ENCODE measurements at places on chromosomes 2 and 18. TPM values are rescaled to one million over a fixed set of nuclear protein-coding genes. Genes with fewer than 3 reads are reported as not detected.

DNA sequence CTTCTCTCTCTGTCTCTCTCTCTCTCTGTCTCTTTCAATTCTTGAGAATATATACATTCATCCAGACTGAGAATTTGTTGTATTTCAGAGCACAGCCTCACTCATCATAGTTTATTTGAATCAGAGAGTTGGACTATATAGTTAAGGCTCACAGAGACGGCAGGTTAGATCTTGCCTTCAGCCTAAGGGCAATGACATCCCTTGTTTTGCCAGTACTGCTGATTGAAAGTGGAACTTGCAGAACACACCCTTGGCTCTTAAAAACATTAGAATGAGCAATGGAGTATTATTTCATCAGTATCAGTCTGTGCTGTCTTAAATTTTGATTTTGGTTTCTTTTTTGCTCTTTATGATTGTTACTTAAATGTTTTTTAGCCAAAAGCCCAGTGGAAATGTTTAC lies 62.0 kb upstream of the DSG1 start:
- DNase-seq, result no peak

Gene M1AP
- not detected for total RNA-seq

DNA sequence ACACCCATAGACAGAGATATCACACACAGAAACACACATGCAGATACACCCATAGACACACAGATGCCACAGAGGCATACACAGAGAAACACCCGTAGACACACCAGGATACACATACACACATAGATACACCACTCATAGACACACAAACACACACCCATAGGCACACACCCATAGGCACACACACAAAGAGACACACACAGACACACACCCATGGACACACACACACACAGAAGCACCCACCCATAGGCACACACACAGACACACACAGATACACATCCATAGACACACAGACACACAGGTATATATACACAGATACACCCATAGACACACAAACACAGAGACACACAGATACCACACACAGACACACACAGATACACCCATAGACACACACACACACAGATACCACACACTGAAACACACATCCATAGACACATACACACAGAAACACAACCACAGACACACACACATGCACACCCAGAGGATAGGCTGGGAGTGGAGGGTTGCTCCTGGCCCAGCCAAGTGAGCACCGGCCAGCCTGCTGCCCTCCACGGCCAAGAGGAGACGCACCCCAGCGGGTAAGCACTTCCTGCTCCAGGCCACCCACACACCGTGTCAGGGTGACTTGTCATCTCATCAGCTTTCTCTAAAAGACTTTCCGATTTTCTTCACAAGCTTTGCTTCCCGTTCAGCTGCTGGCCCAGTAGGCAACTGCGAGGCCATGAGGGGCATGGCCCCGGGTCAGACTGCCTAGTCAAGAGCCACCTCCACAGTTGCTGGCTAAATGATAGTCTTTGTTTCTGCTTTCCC lies 14.1 kb upstream of the CNNM3 start:
- no peak for DNase-seq

GRCh38 chr2:97011977-97012569 lies 25.7 kb upstream of the FAM178B start:
- peak; percentile 70 for DNase-seq

Gene DNAH7
- 0.36 TPM for total RNA-seq

Gene GPBAR1
- not detected for total RNA-seq

Gene FBXO15
- total RNA-seq, result 0.90 TPM

Gene DSG4
- total RNA-seq, result not detected

DNA sequence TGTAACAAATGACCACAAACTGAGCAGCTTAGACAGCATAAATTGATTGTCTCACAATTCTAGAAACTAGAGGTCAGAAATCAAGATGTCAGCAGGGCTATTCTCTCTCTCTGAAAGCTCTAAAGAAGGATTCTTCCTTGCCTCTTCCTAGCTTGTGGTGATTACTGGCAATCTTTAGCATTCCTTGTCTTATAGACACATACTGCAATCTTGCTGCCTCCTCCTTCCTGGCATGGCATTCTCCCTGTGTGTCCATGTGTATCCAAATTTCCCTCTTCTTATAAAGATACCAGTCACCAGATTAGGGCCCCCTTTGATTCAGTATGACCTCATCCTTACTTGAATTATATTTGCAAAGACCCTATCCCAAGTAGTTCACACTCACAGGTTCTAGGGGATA lies 2.3 kb downstream of the ASB3 start:
- DNase-seq, result peak; percentile 40

Gene IL1RL1
- total RNA-seq, result under 0.01 TPM

DNA sequence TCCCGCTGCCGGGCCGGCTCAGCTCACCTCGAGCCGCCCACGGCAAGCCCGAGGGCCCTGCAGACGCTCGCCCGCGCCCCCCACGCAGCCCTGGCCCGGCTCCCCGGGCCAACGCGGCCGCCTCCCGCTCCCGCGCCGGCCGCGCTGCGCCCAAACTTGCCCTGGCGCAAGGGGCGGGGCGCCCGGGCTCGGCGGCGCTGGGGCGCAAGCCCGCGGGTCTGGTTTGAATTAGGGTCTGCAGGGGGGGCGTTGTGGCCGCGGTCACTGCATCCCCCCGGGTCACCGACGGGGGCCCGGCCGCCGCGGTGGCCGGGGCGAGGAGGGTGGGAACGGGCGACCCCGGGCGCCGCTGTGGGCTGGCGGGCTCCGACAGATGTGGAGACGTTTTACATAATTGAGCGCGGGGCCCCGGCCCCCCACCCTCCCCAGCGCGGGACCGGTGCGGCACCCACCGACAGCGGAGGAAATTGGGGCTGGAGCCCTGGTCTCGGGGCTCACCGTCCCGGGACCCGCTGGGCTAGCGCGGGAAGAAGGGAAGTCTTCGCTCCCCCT lies 690 bp downstream of the SDC1 start:
- no peak for DNase-seq

- peak; percentile 16 for DNase-seq
These were observed 273.1 kb downstream of the NAPG start for GRCh38 chr18:10798727-10799550.

DNA sequence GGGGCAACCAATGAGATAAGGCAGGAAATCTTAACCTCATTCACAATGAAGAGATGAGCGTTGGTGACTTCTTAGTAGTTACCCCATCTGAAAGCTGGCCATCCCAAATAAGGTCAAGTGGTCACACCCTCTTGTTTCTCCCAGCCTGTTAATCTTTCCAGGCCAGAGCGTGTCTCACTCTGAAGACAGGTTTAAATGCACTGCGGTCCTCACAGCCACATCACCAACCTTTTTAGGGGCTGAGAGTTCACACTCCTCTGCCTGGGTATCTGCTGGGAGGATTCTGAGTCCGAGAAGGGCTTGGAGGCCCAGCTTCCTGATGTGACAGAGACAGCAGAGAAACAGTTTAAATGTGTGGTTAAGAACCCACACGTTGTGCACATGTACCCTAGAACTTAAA lies 13.3 kb upstream of the CNGA3 start:
- no peak for DNase-seq

GRCh38 chr2:118239284-118239683 lies 151.0 kb downstream of the INSIG2 start:
- no peak for DNase-seq

GRCh38 chr2:71530641-71531332 lies 77.4 kb downstream of the DYSF start:
- DNase-seq, result peak; percentile 28

Gene SERPINB10
- total RNA-seq, result not detected

- DNase-seq, result no peak
These were observed 4.5 kb downstream of the INPP5D start for GRCh38 chr2:233064530-233065199.

DNA sequence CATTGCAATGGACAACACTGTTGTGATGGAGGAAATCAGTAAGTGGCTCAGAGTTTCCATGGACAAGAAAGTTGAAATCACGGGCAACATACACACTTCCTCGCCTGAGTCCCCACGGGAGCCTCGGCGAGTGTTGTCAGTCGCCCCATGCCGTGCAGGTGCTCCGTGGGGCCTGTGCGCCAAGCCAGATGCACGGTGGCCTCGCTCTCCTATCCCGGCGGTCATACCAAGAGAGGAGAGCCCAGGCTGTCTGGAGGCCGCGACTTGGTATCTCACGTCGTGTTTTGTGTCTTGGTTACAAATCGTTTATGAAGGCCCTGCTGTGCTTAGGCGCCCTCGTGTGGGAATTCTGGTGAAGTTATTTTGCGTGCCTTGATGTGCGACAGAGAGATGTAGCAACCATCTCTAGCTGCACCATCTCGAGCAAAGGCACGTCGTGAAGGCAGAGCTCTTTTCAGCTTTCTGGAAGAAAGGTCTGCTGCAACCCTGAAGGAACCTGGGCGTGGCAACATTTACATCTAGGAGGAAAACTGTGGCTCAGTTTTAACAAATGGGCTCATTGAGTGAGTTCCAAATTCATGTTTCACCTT lies 21.8 kb downstream of the ATG4B start:
- peak; percentile 73 for DNase-seq

GRCh38 chr2:230823264-230823964 lies 41.3 kb upstream of the ITM2C start:
- DNase-seq, result no peak

Gene POTEJ
- not detected for total RNA-seq

DNA sequence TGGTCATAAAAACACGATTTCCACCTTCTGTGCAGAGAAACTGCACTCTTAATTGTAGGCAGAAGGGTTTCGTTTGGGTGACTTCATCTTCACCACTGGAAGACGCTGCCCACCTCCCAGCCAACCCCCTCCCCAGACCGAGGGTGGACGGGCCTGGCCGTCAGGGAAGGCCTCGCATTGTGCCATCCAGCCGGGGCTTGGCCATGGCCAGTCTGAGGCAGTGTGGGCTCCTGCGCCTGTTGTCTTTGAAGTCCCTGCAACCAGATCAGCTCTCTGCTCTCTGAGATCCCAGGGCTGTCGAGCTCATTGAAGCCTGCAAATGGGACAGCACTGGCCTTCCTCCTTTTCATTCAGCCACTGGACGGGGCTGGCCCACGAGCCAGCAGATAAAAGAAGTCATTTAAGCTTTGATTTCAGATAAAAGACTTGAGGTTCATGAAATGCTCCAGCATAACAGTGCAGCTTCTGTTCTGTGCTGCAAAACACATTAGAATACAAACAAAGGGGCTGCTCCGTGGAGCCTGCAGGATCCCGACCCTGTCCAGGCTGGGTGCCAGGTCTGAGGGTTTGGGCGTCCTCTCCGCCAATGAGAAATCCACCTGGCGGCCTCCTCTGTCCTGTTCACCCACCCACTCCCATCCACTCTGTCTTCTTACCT lies 253.5 kb downstream of the LDLRAD4 start:
- no peak for DNase-seq

DNA sequence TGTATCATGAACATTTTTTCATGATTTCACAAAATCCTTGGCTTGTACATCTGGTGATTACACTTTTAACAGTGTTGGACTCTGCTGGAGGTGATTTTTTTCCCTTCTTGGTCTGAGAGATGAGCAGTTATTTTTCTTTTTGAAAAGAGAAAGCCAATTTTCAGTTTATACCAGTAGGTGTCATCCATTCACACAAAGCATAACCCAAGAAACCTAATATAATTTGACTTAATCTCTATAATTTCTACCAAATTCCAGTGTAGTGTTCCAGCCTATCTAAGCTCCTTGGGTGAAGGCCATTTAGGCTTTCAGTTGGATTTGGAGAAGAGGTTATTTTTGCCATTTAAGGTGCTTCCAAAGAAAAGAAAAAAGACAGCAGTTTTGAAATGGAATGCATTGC lies 7.7 kb upstream of the ICOS start:
- peak; percentile 5 for DNase-seq

DNA sequence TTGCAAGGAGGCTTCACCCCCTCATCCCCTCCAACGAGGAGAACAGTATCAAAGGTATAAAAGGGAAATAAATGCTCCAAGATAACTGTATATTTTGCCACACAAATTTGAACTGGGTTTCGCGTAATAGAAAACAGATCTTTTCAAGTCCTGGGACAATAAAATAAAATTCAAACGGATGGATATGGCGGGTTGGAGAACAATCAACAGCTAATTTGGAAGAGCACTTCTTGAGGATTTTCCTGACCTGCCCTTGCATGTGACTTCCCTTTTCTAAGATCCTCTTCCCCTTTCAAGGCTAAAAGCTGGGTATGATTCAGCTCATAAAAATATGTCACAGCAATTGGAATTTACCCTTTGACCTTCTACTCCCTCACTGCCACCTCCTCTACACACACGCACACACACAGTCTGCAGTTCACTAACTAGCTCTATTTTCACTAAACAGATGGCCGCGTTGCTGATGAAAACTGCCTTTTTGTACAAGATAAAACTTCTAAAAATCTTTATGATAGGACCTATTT lies 386.9 kb downstream of the FIGN start:
- peak; percentile 80 for DNase-seq

- DNase-seq, result no peak
These were observed 21.0 kb upstream of the CYRIA start for GRCh38 chr2:16686641-16687040.

- no peak for DNase-seq
These were observed 105.6 kb downstream of the CSRNP3 start for GRCh38 chr2:165575044-165575615.

Gene COMMD1
- total RNA-seq, result 60.4 TPM

- DNase-seq, result no peak
These were observed 45.4 kb upstream of the CCDC150 start for GRCh38 chr2:196594158-196594557.

DNA sequence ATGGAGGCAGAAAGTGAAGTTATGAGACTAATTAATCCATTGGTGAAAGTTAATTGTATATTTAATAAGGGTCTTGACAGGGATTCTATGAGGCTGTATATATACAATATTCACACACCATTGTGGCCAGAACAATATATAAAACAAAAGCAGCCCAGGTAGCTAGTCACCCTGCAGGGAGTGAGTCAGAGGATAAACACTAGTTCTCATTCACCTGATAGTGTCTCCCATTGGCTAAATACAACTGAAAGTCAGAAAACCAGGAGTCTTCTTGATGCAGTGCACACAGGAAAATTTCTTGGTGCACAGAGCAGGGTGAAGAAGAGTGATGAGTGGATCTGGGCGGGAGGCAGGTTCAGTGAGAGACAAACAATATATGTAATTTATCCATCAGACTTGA lies 465.2 kb downstream of the ERBB4 start:
- DNase-seq, result no peak

All from IMR-90 (cell line).